T-helper 2 cell treated with Interferon-gamma antibody and Interleukin-4, amounts not matched to agents 5 μg/mL and 100 μg/mL, for 36 hours (primary cell): ENCODE measurements at places on chromosomes 5 and 9.

DNA sequence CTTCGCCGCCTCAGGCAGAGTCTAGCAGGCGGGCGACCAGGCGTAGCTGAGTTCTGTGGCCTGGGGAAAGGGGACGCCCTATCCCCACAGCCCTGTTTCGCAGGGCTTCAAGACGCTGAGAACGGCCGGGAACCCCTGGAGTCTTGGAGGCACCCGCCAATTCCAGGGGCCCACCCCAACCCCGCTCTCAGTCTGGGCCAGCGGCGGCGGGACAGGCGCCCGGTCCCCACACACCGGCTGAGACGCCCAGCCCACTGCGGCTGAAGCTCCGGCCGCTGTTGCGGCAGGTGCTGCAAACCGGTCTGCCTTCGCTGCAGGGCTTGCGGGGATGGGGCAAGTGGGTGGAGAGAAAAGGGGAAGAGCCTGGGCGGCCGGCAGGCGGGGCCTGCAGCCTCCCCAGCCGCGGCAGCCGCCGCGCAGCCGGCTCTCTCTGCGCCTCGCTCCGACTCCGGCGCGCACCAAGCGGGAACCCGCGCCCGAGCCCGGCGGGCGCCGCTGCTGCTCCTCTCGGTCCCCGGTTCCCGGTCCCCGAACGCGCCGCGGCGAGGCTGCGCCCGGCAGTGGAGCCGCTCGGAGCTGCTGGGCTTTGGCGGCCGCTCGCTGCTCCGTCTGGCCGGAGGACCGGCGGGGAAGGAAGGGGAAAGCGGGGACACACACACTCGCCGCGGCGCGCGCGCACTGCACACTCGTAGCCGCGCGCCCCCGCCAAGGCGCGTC, at the start of gene PIP5K1B:
PIP5K1B (plus strand) TSS at position 427 of the 717 bp plus-strand sequence. CDS start 117,375 bp downstream, outside the sequence.
- peak; percentile 74 for DNase-seq
- peak within 1 kb of the TSS; percentile 86 for H3K27ac ChIP-seq
- H3K4me1 ChIP-seq: peaks cover 33% of the 10 kb centered on the region
- peaks cover 43% of the 10 kb centered on the region for H3K27me3 ChIP-seq

- DNase-seq: no peak
- no peak overlapping the region for H3K4me3 ChIP-seq
- no peak overlapping the region for H3K27ac ChIP-seq
Observed at GRCh38 chr9:31290731-31291130, 1093.7 kb upstream of the ACO1 start.

- no peak overlapping the region for H3K27ac ChIP-seq
- H3K36me3 ChIP-seq: no peaks in the 10 kb centered on the region
- no peak overlapping the region for H3K4me3 ChIP-seq
- H3K27me3 ChIP-seq: no peaks in the 10 kb centered on the region
- no peaks in the 10 kb centered on the region for H3K4me1 ChIP-seq
Observed at GRCh38 chr5:155106221-155106620, 92.7 kb downstream of the KIF4B start.

DNA sequence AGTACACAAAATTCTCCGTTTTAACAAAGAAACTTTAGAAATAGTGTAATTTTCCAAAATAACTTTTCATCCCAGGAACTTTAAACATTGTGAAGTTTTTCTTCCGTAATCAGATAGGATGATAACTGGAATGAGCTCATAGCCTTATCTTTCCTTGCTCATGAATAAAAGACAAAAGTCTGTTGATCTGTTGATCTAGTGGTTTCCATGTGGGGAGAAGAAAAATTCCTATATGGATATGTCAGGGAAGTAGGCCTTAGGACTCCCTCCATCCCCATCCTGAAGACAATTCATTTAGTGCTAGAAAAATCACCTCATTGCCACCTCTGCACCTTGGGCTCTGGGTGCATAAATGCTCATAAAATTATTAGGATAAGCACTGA, 266.6 kb downstream of the SMARCA2 start:
- no peak overlapping the region for H3K4me3 ChIP-seq
- no peak for DNase-seq
- no peaks in the 10 kb centered on the region for H3K4me1 ChIP-seq
- no peaks in the 10 kb centered on the region for H3K27me3 ChIP-seq

DNA sequence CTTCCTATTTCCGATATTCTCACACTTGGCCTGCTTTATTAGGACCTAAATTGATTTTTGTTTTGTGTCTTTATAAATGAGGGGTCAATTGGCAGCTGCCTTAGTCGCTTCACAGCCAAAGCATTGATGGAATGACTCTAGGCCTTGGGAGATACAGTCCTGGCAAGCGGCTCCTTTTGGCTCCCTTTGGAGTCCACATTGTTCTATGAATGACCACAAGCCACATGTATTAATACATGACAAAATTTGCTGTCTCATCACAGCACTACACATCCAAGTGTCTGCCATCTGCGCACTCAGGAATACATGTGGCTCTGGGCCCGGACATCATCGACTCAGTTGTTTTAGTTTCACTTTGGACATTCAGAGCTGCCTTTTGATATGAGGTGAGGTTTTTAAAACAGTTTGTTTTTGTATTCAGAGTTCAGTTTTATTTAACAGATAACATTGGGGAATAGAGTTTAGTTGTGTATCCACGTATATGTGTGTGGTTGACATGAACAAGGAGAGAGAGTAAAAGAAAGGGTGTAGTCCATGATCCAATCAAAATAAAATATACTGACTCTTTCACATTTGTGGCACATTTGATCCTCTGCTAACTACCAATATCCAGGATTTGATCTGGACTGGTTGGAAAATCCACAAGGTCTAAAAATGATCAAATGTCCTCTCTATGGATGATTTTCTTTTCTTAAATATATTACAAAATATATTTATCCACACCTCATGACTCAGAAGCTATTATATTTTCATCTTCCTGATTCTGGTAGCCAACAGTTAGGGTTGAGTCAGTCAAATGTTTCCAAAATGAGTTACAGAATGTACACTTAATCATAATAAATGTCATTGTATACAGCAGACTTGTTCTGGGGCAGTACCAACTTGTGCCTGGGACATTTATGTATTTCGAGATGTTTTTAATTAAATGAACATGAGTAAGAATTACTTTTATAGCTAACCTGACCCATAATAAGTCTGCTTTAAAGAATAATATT, 114.0 kb upstream of the MTAP start:
- no peaks in the 10 kb centered on the region for H3K4me1 ChIP-seq
- DNase-seq: no peak
- H3K27ac ChIP-seq: no peak overlapping the region
- no peaks in the 10 kb centered on the region for H3K36me3 ChIP-seq
- H3K27me3 ChIP-seq: peaks cover 8% of the 10 kb centered on the region

GRCh38 chr9:132412089-132412488, 2.1 kb downstream of the CFAP77 start:
- peak overlapping the region; percentile 41 for H3K27ac ChIP-seq
- DNase-seq: no peak
- H3K36me3 ChIP-seq: no peaks in the 10 kb centered on the region
- H3K27me3 ChIP-seq: peaks cover 65% of the 10 kb centered on the region
- no peak overlapping the region for H3K4me3 ChIP-seq

GRCh38 chr5:122493091-122494021, 181.3 kb downstream of the SNCAIP start:
- H3K27me3 ChIP-seq: no peaks in the 10 kb centered on the region
- H3K36me3 ChIP-seq: no peaks in the 10 kb centered on the region
- no peak for DNase-seq
- H3K27ac ChIP-seq: no peak overlapping the region

GRCh38 chr9:136985027-136985602, 2.3 kb downstream of the LCNL1 start:
- H3K27me3 ChIP-seq: peaks cover 38% of the 10 kb centered on the region
- no peak overlapping the region for H3K27ac ChIP-seq
- no peak overlapping the region for H3K4me3 ChIP-seq
- no peaks in the 10 kb centered on the region for H3K36me3 ChIP-seq

GRCh38 chr9:89417832-89418473, 80.0 kb downstream of the SEMA4D start:
- H3K27me3 ChIP-seq: no peaks in the 10 kb centered on the region
- DNase-seq: peak; percentile 22
- peak overlapping the region; percentile 96 for H3K27ac ChIP-seq
- peak overlapping the region; percentile 81 for H3K4me3 ChIP-seq

DNA sequence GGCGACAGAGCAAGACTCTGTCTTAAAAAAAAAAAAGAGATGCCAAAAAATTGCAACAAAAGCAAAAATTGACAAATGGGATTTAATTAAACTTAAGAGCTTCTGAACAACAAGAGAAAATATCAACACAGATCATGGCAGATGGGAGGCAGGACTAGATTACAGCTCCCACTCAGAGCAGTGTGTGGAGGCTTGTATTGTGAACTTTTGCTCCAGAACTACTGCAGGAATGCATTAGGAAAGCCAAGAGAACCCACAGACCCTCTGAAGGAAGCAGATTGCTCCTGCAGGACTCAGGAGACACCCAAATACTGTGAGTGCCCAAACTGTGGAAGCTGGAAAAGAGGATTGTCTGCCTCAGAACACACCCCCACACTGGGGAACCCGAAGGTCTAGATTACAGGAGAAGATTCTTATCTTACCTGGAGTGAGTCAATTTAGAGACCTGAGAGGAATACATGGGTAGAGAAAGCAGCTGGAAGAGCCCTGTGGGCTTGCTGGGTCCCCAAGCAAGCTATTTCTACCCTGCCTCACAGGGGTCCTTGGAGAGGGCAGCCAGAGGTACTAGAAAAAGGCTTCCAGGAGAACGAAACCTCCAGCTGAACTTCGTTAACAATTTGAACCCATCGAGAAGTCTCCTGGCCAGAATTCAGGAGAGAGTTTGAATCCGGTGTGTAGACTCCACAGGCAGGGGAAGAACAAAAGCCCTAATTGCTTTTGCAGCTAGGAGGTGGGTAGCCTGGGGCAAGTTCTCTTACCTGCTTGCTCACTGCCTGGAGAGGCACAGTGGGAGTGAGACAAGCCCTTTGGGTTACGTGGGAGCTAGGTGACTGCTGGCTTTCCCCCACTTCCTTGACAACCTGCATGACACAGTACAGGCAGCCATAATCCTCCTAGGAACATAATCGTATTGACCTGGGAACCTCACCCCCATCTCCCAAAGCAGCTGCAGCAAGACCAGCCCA, 593.4 kb upstream of the RGMB start:
- no peaks in the 10 kb centered on the region for H3K27me3 ChIP-seq
- no peak for DNase-seq
- no peak overlapping the region for H3K27ac ChIP-seq
- no peaks in the 10 kb centered on the region for H3K4me1 ChIP-seq

DNA sequence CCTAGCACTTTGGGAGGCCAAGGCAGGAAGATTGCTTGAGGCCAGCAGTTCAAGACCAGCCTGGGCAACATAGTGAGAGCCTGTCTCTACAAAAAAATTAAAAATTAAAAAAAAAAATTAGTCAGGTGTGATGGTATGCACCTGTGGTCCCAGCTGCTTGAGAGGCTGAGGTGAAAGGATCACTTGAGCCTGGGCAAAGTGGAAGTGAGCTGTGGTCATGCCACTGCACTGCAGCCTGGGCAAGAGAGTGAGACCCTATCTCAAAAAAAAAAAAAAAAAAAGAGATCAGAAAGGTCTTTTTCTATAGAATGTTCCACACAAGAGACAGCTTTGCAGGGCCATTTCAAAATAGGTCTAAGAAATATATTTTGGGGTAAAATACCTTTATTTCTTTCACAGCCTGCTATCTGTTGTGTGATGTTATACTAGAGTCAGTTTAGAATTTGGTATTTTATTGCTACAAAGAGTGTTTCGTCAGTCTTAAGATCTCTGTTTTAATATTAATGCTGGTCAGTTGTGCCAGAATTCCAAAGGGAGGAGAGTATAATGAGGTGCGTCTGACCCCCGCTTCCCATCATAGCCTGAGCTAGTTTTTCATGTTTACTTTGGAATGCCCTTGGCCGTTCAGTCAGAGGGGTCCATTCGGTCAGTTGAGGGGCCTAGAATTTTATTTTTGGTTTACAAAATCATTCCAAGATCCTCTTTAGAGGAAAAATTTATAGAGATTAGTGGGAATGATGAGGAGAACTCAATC, 9.4 kb downstream of the LNPEP start:
- H3K4me1 ChIP-seq: peaks cover 48% of the 10 kb centered on the region
- no peak for DNase-seq
- no peaks in the 10 kb centered on the region for H3K27me3 ChIP-seq

DNA sequence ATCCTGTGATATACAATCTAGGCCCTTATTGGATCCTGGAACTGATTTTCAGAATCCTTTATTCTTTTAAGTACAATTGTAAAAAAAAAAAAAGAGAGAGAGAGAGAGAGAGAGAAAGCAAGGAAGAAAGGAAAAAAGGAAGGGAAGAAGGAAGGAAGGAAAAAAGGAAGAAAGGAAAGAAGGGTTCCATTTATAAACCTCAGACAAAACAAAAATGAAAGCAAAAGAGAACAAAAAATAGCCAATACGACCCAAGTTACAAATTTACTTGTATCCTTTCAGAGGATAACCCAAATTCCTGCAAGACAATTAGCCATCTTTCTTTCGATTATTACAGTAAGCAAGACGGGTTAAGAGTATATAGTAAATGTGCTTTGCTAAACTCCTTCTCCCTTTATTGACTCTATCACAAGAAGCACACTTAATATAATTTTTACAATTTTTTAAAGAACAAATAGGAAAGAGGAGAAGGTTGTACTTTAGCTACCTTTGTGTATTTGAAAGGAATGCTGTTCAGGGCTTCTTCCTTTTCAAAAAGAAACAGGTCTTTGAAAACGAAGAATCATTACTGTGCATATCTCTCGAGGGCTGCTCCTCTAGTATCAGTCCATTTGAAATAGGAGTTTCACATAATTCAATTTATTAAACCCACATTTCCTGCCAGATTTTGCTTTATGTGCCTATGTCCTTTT, 543.3 kb downstream of the RAB3C start:
- H3K4me3 ChIP-seq: no peak overlapping the region
- H3K27ac ChIP-seq: no peak overlapping the region
- peaks cover 21% of the 10 kb centered on the region for H3K4me1 ChIP-seq

DNA sequence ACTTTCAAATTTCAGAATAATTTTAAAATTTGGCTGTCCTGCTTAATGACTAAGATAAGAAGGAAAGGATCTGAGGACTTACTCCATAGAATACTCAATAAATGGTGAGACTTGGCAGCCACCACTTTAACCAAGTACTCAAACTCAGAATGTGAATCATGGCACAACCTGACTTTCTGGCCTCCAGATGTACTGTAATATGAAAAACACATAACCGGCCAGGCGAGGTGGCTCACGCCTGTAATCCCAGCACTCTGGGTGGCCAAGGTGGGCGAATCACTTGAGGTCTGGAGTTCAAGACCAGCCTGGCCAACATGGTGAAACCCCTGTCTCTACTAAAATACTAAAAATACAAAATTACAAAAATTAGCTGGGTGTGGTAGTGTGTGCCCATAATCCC, 10.0 kb upstream of the MARCHF6 start:
- H3K27ac ChIP-seq: no peak overlapping the region
- no peaks in the 10 kb centered on the region for H3K36me3 ChIP-seq
- H3K27me3 ChIP-seq: peaks cover 2% of the 10 kb centered on the region
- no peak overlapping the region for H3K4me3 ChIP-seq
